Central memory CD8-positive, alpha-beta T cell (primary cell): ENCODE measurements at places on chromosomes 7 and 10.

- H3K36me3 ChIP-seq = no peaks in the 10 kb centered on the region
- H3K27me3 ChIP-seq = peaks cover 47% of the 10 kb centered on the region
- no peak for DNase-seq
- H3K4me3 ChIP-seq = no peak overlapping the region
- no peak overlapping the region for H3K27ac ChIP-seq
These were observed 18.4 kb upstream of the LOXL4 start for GRCh38 chr10:98286419-98286818.

DNA sequence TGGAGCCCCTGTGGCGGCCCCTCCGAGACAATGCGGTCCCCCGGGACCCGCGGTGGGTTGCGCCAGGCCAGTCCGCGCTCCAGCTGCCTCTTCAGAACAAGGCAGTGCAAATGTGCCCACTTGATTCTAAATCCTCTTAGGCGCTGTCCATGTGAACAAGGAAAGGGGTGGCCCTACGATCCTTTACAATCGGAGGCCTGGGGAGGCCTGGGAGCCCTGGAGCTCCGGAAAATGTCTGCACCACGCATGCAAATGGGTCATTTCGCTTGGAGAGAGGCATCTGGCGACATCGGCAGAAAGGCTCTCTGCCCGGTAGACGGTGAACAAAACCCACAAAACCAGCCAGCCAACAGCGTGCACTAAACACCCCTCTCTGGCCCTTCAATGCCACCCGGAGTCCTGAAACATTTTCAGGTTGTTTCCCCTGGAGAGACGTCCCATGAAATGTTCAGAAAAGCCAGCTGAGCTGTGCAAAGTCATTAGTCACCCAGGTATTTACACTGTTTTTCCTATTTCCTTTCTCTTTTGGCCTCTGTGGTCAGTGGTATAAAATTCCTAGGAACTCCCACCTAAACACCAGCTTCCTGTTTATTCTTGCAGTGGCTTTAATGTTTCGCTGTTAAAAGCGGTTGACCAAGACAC is 102.8 kb upstream of the ZNF438 start:
- peak overlapping the region; percentile 45 for H3K4me3 ChIP-seq
- H3K27ac ChIP-seq = no peak overlapping the region
- H3K27me3 ChIP-seq = no peaks in the 10 kb centered on the region
- H3K4me1 ChIP-seq = peaks cover 7% of the 10 kb centered on the region

- H3K36me3 ChIP-seq = no peaks in the 10 kb centered on the region
- DNase-seq = no peak
- no peak overlapping the region for H3K27ac ChIP-seq
- peaks cover 34% of the 10 kb centered on the region for H3K27me3 ChIP-seq
- peaks cover 6% of the 10 kb centered on the region for H3K4me1 ChIP-seq
These were observed 242.4 kb downstream of the KIAA1217 start for GRCh38 chr10:24451325-24451820.

DNA sequence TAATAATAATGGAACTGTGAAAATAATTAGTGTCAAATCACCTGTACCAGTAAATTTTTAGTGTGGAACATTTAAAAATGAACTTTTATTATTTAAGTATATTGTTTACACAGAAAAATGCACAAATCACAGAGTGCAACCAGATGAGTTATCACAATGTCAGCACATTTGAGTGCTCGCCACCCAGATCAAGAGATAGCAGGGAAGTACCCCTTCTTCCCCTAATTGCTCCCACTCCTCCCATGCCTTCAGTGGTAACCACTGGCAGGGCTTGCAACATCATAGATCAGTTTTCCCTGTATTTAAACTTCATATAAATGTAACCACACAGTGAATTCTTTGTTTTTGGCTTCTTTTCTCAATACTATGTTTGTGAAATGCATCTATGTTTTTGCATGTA is 7.8 kb upstream of the GPR141 start:
- peaks cover 8% of the 10 kb centered on the region for H3K4me1 ChIP-seq
- H3K27me3 ChIP-seq = peaks cover 27% of the 10 kb centered on the region
- H3K4me3 ChIP-seq = no peak overlapping the region

- no peaks in the 10 kb centered on the region for H3K4me1 ChIP-seq
- no peak overlapping the region for H3K27ac ChIP-seq
- no peak for DNase-seq
- no peaks in the 10 kb centered on the region for H3K27me3 ChIP-seq
- H3K4me3 ChIP-seq = no peak overlapping the region
These were observed 696.3 kb upstream of the C7orf33 start for GRCh38 chr7:147894271-147894670.

- no peak for DNase-seq
- peaks cover 29% of the 10 kb centered on the region for H3K4me1 ChIP-seq
- H3K4me3 ChIP-seq = no peak overlapping the region
- no peak overlapping the region for H3K27ac ChIP-seq
- peaks cover 8% of the 10 kb centered on the region for H3K36me3 ChIP-seq
- peaks cover 81% of the 10 kb centered on the region for H3K27me3 ChIP-seq
These were observed 165.8 kb downstream of the UBE2H start for GRCh38 chr7:129786825-129787563.

DNA sequence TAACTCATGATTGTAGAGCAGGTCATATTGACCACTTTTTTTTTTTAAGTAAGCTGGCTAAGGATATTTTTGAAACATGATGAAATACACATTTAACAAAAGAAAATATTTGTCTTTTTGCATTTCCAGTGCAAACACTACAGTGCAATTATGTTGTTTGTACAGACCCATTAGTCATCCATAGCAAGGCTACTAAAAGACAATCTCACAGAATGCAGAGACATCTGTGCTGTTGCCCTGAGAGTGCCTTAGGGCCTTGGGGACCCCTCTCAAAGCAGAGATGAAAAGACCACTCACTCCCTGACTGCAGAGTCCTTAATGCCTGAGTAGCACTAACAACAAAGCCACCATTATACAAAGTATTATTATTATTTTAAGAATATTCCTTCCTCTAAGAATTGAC is 104.5 kb downstream of the NRCAM start:
- H3K4me1 ChIP-seq = no peaks in the 10 kb centered on the region
- peaks cover 27% of the 10 kb centered on the region for H3K27me3 ChIP-seq
- H3K36me3 ChIP-seq = no peaks in the 10 kb centered on the region
- H3K4me3 ChIP-seq = no peak overlapping the region
- H3K27ac ChIP-seq = no peak overlapping the region

GRCh38 chr7:44224080-44224973 is 23.5 kb downstream of the YKT6 start:
- H3K4me3 ChIP-seq = no peak overlapping the region
- H3K4me1 ChIP-seq = no peaks in the 10 kb centered on the region
- no peaks in the 10 kb centered on the region for H3K36me3 ChIP-seq

DNA sequence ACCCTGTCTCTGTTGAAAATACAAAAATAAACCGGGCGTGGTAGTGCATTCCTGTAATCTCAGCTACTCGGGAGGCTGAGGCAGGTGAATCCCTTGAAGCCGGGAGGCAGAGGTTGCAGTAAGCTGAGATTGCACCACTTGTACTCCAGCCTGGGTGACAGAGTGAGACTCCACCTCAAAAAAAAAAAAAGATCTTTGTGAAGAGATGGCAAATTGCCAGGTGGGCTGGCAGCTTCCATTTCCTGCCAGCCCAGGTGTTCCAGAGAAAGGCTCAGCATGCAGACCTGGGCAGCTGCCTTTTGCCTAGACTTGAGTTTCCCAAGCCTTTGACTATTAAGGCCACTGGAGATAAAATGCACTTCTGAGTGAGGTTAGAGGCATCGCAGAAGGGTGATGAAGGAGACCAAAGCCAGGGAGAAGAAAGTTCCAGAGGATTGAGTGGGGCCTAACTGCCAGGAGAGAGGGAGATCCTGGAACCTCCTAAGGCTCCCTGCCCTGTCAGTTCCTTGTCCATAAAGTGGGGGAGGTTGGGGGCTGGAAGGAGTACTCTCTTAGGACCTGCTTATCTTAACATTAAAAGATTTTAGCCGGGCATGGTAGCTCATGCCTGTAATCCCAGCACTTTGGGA is 10.0 kb upstream of the DDIT4 start:
- H3K27ac ChIP-seq = peak overlapping the region; percentile 53
- peaks cover 1% of the 10 kb centered on the region for H3K36me3 ChIP-seq
- no peaks in the 10 kb centered on the region for H3K27me3 ChIP-seq
- H3K4me3 ChIP-seq = no peak overlapping the region
- peaks cover 42% of the 10 kb centered on the region for H3K4me1 ChIP-seq

GRCh38 chr7:151235091-151235787 is 3.0 kb downstream of the CHPF2 start:
- H3K4me3 ChIP-seq = no peak overlapping the region
- H3K27me3 ChIP-seq = no peaks in the 10 kb centered on the region
- peaks cover 28% of the 10 kb centered on the region for H3K4me1 ChIP-seq
- no peak for DNase-seq
- H3K36me3 ChIP-seq = peaks cover 26% of the 10 kb centered on the region

- no peak for DNase-seq
- H3K4me1 ChIP-seq = no peaks in the 10 kb centered on the region
- H3K36me3 ChIP-seq = no peaks in the 10 kb centered on the region
- H3K27ac ChIP-seq = no peak overlapping the region
- H3K27me3 ChIP-seq = peaks cover 55% of the 10 kb centered on the region
- H3K4me3 ChIP-seq = no peak overlapping the region
These were observed 242.5 kb downstream of the REEP3 start for GRCh38 chr10:63763744-63764143.

DNA sequence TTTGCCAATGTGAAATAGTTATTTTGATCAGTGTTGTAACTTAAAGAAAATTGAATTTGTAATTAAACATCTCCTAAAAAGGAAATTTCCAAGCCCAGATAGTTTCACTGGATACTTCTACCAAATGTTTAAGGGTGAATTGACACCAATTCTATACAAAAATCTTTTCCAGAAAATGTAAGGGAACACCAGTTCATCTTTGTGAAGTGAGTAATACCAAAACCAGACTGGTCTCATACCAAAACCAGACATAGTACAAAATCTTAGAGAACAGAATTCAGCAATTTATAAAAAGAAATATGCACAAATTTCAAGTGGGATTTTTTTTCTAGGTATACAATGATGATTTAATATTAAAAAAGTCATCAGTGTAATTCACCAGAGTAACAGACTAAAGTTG is 86.0 kb upstream of the ZNF32 start:
- no peaks in the 10 kb centered on the region for H3K36me3 ChIP-seq
- DNase-seq = no peak
- peaks cover 21% of the 10 kb centered on the region for H3K27me3 ChIP-seq
- H3K4me1 ChIP-seq = no peaks in the 10 kb centered on the region
- no peak overlapping the region for H3K4me3 ChIP-seq

DNA sequence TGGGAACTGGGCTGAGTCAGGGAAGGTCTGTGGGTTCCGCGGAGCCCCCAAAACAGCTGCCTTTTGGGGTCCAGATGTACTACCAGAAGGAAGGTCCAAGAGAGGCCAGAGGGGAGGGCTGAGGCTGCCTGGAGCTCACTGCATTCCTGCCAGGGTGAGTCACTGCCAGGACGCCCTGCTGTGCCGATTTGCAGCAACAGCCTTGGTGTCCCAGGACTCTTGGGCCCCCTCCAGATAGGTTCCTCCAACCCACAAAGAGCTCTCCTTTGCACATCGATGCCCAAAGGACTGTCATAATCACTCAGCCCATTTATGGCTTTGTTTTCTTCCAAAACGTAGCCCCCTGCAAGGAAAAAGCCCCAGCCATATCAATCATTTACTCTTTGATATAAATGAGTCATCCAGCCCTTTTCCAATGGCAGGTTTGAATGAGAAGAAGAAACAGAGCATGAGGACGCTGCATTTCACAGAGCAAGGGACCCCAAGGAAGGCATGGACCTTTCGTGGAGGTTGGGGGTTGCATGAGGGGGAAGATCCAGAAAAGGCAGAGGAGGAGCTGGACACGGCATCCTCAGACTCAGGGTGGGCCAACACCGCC is 32.2 kb upstream of the COL13A1 start:
- DNase-seq = no peak
- H3K4me1 ChIP-seq = no peaks in the 10 kb centered on the region
- peaks cover 15% of the 10 kb centered on the region for H3K27me3 ChIP-seq
- H3K36me3 ChIP-seq = no peaks in the 10 kb centered on the region
- H3K27ac ChIP-seq = no peak overlapping the region
- no peak overlapping the region for H3K4me3 ChIP-seq

GRCh38 chr10:605632-606325 is 83.7 kb downstream of the DIP2C start:
- H3K27me3 ChIP-seq = peaks cover 23% of the 10 kb centered on the region
- H3K36me3 ChIP-seq = peaks cover 3% of the 10 kb centered on the region
- no peak overlapping the region for H3K27ac ChIP-seq
- peaks cover 7% of the 10 kb centered on the region for H3K4me1 ChIP-seq
- no peak overlapping the region for H3K4me3 ChIP-seq
- DNase-seq = no peak

DNA sequence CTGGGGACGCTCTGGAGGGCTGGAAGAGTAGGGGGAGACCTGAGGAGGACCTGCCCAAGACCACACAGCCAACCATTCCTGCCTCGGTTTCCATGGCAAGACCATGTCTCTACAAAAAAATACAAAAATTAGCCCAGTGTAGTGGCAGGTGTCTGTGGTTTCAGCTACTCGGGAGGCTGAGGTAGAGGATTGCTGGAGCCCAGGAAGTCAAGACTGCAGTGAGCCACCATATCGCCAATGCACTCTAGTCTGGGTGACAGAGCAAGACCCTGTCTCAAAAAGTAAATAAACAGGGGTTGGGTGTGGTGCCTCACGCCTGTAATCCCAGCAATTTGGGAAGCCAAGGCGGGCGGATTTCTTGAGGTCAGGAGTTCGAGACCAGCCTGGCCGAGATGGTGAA is 48.7 kb downstream of the CLIP2 start:
- no peak for DNase-seq
- no peak overlapping the region for H3K27ac ChIP-seq
- H3K4me1 ChIP-seq = peaks cover 5% of the 10 kb centered on the region
- no peak overlapping the region for H3K4me3 ChIP-seq

DNA sequence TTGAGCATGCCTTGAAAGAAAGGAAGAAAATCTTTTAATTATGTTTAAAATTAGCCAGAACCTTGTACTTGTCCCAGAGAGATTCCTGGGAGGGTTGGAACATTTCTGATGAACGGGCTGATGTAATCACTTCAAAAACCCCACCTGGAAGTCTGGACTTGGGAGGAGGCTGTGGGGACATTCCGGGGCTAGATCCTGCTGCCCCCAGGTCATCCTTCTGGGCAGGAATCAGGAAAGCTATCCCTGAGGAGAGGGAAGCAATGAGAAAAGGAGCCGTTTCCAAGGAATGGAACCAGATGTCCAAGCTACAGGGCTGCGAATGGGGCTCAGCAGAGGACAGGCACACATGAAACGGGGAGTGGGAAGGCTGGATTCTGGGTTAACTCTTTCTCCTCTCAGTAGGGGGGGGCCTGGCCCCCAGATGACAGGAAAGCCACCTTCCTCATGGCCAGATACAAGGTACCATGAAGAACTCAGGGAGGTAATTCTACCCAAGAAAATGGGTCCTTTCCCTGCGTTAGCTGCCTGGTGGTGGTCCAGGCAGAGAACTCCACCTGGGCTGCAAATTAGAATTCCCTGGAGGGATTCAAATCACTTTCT is 280.1 kb downstream of the TCF7L2 start:
- peaks cover 38% of the 10 kb centered on the region for H3K27me3 ChIP-seq
- no peaks in the 10 kb centered on the region for H3K36me3 ChIP-seq
- H3K4me3 ChIP-seq = no peak overlapping the region
